ENCODE measurements at places on chromosomes 16 and 17. TPM values are rescaled to one million over a fixed set of nuclear protein-coding genes. Genes with fewer than 3 reads are reported as not detected.

DNA sequence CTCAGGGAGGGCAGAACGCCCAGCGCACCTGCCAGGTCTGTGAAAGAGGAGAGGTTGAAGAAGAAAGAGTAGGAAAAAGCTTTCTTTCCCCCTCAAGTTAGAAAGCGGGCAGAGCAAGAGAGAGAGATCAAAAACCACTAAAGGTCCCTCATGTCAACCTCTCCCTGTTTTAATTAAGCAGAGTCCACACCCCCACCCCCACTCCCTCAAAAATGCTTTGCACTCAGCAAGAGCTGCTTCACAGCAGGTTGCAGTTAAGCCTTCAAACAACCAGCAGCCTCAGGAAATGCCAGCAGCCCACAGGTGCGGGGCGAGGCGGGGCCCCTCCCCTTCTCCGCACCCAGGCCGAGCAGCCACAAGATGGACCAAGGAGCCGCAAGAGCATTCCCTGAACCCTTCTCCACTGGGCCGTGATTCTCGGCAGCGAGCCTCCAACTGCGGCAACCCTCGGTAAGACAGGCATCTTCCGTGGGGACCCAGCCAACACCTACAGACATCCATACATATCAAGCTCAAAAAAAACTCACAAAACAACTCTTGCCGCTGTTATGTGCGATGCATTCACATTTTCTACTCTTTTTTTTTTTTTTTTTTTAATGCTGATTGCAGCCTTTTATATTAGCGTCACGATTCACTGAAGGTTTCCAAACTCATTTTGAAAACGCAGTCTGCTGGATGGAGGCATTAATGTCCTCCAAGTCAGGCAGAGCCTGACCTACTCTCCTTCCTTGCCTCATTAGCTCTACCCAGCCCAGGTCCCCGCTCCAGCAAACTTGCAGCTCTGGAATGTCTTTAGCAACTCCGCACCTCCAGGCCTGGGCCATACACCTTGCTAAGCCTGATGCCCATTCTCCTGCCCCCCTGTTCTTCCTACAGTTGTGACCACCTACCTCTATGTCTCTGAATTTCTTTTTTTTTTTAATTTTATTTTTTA is 66.1 kb downstream of the AXIN2 start:
- H3K4me3 ChIP-seq = no peak overlapping the region
- no peaks in the 10 kb centered on the region for H3K4me1 ChIP-seq
- no peaks in the 10 kb centered on the region for H3K36me3 ChIP-seq
- no peak overlapping the region for H3K27ac ChIP-seq

GRCh38 chr16:1125471-1125870 is 27.4 kb upstream of the CACNA1H start:
- no peaks in the 10 kb centered on the region for H3K4me1 ChIP-seq
- H3K27me3 ChIP-seq = peaks cover 5% of the 10 kb centered on the region
- no peak overlapping the region for H3K27ac ChIP-seq
- no peak for DNase-seq
- no peak overlapping the region for H3K4me3 ChIP-seq

DNA sequence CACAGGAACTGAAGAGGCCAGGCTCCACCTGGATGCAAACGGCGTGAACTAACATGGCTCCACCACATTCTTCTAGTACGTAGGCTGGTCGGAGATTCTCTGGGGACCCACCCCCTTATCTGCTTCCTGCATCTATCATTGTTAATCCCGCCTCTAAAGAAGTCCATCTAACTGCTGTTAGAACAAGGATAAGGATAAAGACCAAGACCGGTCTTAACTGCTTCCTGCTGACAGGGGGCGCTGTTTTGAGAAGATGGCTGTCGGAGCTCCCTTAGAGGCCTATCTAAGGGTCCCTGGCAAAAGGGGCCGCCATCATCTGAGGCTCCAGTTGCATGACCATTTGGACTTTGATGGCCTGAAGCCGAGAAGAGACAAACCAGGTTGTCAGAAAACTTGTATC is 25.8 kb upstream of the TNFSF12 start:
- H3K4me3 ChIP-seq = no peak overlapping the region
- H3K27me3 ChIP-seq = no peaks in the 10 kb centered on the region
- no peak for DNase-seq

DNA sequence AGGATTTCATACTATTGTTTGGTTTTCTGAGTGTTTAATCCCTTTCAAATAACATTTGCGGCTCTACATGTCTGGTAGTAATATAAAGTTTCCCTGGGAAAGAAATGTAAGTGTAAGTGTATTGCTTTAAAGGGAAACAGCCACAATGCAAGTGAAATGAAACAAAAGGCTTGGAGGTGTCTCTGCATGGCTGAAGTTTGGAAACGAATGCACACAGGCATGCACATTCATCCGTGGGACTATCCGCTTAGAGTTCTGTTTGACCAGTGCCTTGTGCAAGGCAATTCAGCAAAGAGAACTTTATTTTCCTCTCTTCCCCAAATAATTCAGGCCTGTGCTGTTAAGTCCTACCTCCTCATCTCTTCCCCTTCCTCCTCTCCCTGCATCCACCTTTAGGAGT is 56.1 kb upstream of the MRTFB start:
- H3K27me3 ChIP-seq = no peaks in the 10 kb centered on the region
- peak overlapping the region; percentile 79 for H3K27ac ChIP-seq
- no peak for DNase-seq

- no peaks in the 10 kb centered on the region for H3K36me3 ChIP-seq
- no peak overlapping the region for H3K4me3 ChIP-seq
Observed at GRCh38 chr16:81553080-81553813, 108.6 kb downstream of the CMIP start.

- H3K36me3 ChIP-seq = peaks cover 11% of the 10 kb centered on the region
- peak overlapping the region; percentile 58 for H3K4me3 ChIP-seq
- H3K4me1 ChIP-seq = peaks cover 53% of the 10 kb centered on the region
- H3K27ac ChIP-seq = peak overlapping the region; percentile 99
- no peaks in the 10 kb centered on the region for H3K27me3 ChIP-seq
- DNase-seq = no peak
Observed at GRCh38 chr16:29806641-29807425, 504 bp downstream of the MAZ start.

- peak overlapping the region; percentile 88 for H3K27ac ChIP-seq
- peaks cover 18% of the 10 kb centered on the region for H3K4me1 ChIP-seq
Observed at GRCh38 chr17:82497483-82498405, 21.8 kb upstream of the FOXK2 start.

- no peak for DNase-seq
- no peaks in the 10 kb centered on the region for H3K4me1 ChIP-seq
- H3K36me3 ChIP-seq = no peaks in the 10 kb centered on the region
- no peaks in the 10 kb centered on the region for H3K27me3 ChIP-seq
Observed at GRCh38 chr17:44424828-44425461, 35.5 kb upstream of the ITGA2B start.

DNA sequence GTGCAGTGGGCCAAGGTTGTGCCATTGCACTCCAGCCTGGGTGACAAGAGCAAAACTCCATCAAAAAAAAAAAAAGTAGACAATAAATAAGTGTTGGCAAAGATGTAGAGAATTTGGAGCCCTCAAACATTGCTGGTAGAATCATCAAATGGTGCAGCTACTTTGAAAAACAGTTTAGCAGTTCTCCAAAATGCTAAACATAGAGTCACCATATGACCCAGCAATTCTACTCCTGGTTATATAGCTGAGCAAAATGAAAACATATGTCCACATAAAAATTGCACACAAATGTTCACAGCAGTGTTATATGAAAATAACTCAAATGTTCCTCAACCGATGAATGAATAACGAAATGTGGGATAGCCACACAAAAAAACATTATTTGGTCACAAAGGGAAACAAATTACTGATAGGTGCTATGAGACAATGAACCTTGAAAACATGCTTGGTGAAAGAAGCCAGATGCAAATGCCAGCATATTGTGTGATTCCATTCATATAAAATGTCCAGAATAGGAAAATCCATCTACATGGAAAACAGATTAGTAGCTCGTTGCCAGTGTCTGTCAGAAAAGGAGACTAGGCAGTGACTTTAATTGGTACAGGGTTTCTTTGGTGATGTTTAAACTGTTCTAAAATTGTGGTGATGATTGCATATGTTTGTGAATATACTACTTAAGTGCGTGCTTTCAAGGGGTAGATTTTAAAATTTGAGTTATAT is 12.7 kb upstream of the RABEP1 start:
- no peaks in the 10 kb centered on the region for H3K27me3 ChIP-seq
- no peak overlapping the region for H3K27ac ChIP-seq
- H3K36me3 ChIP-seq = no peaks in the 10 kb centered on the region
- no peak for DNase-seq
- no peak overlapping the region for H3K4me3 ChIP-seq

GRCh38 chr17:11898526-11899235 is 98.6 kb downstream of the ZNF18 start:
- no peak for DNase-seq
- H3K36me3 ChIP-seq = no peaks in the 10 kb centered on the region
- H3K27ac ChIP-seq = no peak overlapping the region
- no peaks in the 10 kb centered on the region for H3K27me3 ChIP-seq
- H3K4me1 ChIP-seq = no peaks in the 10 kb centered on the region
- no peak overlapping the region for H3K4me3 ChIP-seq

DNA sequence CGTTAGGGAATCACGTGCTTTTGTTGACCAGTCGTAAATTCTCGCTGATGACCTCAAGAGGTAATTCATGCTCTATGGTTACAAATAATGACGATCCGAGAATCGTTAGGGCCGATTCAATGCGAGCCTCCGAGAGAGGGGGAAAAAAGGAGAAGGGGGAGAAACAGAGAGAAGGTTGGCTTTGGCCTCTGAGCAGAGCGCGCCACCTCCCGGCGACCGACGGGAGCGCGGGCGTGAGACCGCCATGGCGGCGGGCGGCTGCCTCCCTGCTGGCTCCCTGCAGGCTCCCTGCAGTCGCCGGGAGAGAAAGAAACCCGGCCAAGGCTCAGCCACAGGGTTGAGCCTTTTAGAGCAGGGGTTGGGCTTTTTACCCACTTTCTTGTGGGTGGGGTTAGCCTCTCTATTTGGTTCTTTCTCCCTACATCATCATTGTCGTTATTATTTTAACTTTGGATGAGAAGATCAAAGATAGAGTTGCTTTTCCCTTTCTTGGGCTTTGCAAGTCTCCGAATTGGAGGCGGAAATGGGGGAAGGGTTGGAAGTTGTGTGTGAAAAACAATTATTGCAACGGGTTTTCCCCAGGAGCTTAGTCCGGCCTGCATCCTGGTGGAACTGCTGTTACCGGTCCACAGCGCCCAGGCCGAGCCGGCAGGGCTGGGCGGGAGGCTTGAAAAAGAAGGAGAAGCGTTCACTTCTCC is 410 bp upstream of the HOXB5 start:
- peak overlapping the region; percentile 47 for H3K27ac ChIP-seq
- peak overlapping the region; percentile 48 for H3K4me3 ChIP-seq
- peaks cover 67% of the 10 kb centered on the region for H3K27me3 ChIP-seq
- H3K36me3 ChIP-seq = no peaks in the 10 kb centered on the region
- peaks cover 3% of the 10 kb centered on the region for H3K4me1 ChIP-seq

DNA sequence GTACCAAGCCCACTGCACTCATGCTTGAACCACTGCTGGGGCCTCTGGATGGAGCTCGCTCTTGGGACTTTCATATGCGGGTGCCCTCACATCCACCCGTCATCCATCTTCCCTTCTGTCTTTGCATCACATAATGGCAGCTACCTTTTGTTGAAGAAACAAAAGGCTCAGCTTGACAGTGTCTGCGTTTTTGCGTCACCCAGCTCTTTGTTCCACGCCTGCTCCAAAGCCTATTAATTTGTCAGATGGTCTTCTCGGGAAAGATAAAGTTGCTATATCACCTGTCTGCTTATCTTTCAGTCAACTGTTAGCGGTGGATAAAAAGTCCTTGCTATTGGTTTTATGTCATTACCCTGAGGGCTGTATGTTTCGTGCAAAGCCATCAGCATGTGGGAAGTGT is 18.1 kb upstream of the BCO1 start:
- H3K36me3 ChIP-seq = no peaks in the 10 kb centered on the region
- H3K4me1 ChIP-seq = no peaks in the 10 kb centered on the region
- no peaks in the 10 kb centered on the region for H3K27me3 ChIP-seq
- no peak overlapping the region for H3K27ac ChIP-seq

GRCh38 chr16:17457997-17458396 is 12.8 kb downstream of the XYLT1 start:
- H3K27me3 ChIP-seq = no peaks in the 10 kb centered on the region
- H3K4me1 ChIP-seq = no peaks in the 10 kb centered on the region
- DNase-seq = no peak
- H3K36me3 ChIP-seq = no peaks in the 10 kb centered on the region
- no peak overlapping the region for H3K4me3 ChIP-seq

- no peak for DNase-seq
- H3K36me3 ChIP-seq = peaks cover 41% of the 10 kb centered on the region
- H3K27me3 ChIP-seq = no peaks in the 10 kb centered on the region
Observed at GRCh38 chr17:59607061-59607460, 12.6 kb upstream of the CLTC start.

DNA sequence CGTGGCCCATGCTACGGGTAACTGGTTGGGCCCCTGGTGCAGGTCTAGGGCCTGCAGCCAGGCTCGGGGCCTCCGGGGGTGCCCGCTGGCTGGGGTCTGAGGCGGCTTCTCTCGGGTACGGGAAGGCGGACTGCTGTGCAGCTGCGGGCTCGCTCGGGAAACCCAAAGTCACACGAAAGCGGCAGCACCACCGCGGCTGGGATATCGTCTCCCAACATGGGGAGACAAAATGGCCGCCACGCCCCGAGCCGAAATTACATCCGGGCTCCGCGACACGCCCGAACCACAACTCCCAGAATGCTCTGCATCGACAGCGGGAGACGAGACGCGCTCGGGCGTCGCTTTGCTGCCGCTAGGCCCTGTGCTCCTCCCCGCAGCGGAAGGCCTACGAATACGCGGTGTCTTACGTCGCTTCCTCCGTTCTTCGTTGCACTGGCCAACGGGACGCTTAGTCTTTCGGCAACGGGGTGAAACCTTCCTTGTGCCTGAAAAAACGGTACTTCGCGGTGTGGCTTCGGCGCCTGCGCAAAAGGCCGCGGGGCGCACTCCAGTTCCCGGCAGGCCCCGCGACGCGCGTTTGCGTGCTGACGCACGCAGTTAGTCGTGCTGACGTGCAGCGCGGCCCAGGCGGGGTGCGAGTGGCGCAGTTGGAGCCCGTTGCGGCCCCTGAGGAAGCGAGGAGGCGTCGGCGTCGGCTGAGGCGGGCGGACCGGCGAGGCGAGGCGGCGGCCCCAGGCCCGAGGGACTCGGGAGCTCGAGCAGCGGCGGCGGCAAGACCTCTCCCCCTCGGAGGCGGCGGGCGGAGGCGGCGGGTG is at the start of gene SRRM2:
Gene SRRM2 (plus strand): TSS at position 604 of the 815 bp plus-strand sequence. CDS start 3,727 bp downstream, outside the sequence.
- H3K4me3 ChIP-seq = peak within 1 kb of the TSS; percentile 96
- H3K27me3 ChIP-seq = no peaks in the 10 kb centered on the region
- peaks cover 46% of the 10 kb centered on the region for H3K4me1 ChIP-seq
- H3K36me3 ChIP-seq = peaks cover 5% of the 10 kb centered on the region

- no peaks in the 10 kb centered on the region for H3K27me3 ChIP-seq
- H3K27ac ChIP-seq = no peak overlapping the region
- H3K36me3 ChIP-seq = peaks cover 24% of the 10 kb centered on the region
- no peak overlapping the region for H3K4me3 ChIP-seq
Observed at GRCh38 chr16:314795-315299, 31.9 kb downstream of the PDIA2 start.

DNA sequence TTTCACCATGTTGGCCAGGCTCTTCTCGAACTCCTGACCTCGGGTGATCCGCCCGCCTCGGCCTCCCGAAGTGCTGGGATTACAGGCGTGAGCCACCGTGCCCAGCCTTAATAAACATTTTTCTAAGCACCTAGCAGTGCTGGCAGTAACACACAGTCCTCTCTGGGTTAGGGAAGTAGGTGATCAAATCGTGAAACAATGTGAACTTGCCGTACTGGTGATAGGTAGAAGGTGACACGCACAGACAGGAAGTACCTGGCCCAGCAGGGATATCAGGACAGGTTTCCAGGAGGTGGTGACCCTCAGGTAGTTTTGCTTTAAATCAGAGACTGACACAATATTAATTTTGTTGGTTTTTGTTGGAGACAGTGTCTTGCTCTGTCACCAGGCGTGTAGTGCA is 4.5 kb downstream of the PLD2 start:
- peaks cover 1% of the 10 kb centered on the region for H3K36me3 ChIP-seq
- H3K27me3 ChIP-seq = no peaks in the 10 kb centered on the region
- no peak for DNase-seq
- no peak overlapping the region for H3K4me3 ChIP-seq
- no peak overlapping the region for H3K27ac ChIP-seq
- H3K4me1 ChIP-seq = peaks cover 15% of the 10 kb centered on the region

ZP2 gene
- total RNA-seq = not detected

TBC1D28 gene
- total RNA-seq = not detected

Measured in gastrocnemius medialis (tissue), 4 donors.